ENCODE measurements at places on chromosomes 13 and 19.

GRCh38 chr19:39533791-39534190, 1.1 kb upstream of the EID2B start:
- DNase-seq, result peak; percentile 14

DNA sequence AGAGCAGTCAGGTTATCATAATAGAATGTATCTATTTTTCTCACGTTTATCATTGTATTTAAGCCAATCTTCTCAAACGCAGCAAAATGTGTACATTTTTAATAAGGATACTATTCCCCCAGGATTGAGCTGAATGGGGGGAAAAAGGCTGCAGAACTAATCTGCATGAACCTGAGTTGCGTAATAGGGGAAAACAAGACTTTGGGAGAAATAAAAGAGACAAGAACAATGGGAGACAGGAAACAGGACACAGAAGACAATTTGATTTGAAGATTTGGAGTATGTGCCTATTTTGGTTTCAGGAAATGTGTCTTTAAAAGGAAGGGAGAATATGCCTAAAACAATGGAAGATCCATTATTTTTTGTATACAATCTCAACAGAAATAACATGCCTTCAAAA, 844.5 kb downstream of the DIAPH3 start:
- no peak for DNase-seq

- no peak for DNase-seq
Observed at GRCh38 chr19:5091018-5091683, 122.2 kb downstream of the KDM4B start.

GRCh38 chr19:10320602-10321416, 5.0 kb upstream of the FDX2 start:
- DNase-seq, result no peak

DNA sequence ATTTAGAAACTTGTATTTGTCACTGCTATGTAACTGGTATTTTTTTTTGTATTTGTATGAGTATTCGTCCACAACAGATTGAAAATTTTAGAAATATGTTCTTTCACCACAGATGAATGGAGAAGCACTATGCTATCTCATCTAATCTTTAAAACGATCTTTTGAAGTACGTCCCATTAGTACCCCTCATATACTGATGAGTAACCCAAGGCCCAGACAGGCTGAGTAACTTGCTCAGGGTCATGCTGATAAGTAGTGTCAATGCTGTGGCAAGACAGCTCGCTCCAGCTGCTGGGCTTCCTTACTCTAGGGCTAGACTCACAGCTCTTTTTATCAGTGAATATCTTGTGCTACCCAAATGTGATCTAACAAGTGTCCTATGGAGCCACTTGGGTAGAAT, 154.2 kb downstream of the SUCLA2 start:
- no peak for DNase-seq

- DNase-seq, result no peak
Observed at GRCh38 chr19:4694211-4694987, 24.3 kb upstream of the MYDGF start.

GRCh38 chr13:102400675-102401145, 1.1 kb downstream of the FGF14 start:
- DNase-seq, result no peak

- no peak for DNase-seq
Observed at GRCh38 chr19:14410091-14411051, 8.8 kb downstream of the DDX39A start.

DNA sequence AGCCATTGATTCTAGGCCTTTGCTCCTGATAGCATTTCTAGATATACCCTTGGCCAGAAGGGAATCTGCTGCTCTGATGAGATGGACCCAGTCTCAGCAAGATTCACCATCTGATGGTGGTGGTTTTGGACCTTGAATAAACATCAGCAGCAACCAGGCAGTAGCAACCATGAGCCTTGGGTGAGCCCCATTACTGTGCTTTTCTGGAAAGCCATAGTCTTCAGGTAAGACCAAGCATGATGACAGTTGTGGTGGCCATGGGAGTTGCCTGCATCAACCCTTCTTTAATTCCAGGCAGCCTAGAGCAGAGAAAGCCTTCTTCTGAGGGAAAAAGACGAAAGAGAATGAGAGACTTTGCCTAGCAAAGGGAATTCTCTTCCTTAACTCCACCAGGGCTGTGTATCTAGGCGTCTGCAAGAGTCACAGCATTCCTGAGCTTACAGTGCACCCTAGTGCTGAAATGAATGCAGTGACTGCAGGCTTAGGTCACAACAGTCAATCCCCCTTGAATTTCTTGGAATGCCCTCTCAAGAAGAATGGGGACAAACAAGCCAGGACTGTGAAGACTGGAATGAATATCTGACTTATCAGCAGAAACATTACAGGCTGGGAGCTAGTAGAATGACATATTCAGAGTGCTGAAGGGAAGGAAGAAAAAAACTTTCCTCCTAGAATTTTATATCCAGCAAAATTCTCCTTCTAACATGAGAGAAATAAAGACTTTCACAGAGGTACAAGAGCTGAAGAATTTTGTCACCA, 942.4 kb upstream of the PCDH20 start:
- no peak for DNase-seq

DNA sequence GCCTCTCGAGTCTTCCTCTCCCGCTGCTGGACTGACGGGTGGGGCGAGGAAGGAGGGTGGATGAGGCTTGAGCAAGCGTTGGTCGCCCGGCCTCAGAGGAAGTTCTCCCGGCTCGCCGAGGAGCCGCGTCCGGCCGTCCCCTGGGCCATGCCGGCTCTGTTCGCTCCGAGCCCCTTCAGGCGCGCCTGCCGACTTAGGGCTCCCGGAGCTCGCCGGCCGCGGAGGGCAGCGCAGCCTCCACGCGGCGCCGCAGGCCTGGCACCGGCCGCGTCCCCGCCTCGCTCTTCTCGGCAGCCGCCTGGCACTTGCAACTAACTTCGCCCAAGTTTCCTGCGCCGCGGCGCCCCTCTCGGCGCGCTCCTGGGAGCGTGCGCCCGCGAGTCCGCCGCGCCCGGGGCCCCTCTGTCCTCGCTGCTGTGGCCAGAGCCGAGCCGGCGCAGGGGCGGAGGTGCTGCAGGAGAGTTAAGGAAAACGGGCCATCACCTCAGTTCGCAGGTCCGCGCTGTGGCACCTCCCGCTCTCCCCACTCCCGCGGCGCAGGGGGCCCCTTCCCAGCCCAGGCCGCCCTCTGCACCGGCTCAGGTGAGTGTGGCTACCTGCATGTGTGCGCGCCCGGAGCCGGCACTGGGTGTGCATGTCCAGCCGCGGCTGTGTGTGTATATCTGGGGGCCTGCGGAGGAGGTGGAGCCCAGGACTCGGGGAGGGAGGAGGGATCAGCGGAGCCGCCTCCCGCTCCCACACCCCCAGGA, 641 bp upstream of the SOX21 start:
- no peak for DNase-seq

DNA sequence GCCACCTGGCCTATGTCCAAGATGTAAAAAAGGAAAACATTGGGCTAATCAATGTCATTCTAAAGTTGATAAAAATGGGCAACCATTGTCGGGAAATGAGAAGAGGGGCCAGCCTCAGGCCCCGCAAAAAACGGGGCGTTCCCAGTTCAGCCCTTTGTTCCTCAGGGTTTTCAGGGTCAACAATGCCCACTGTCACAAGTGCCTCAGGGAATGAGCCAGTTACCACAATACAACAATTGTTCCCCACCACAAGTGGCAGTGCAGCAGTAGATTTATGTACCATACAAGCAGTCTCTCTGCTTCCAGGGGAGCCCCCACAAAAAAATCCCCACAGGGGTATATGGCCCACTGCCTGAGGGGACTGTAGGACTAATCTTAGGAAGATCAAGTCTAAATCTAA, 112.5 kb downstream of the ZNF486 start:
- DNase-seq, result no peak

DNA sequence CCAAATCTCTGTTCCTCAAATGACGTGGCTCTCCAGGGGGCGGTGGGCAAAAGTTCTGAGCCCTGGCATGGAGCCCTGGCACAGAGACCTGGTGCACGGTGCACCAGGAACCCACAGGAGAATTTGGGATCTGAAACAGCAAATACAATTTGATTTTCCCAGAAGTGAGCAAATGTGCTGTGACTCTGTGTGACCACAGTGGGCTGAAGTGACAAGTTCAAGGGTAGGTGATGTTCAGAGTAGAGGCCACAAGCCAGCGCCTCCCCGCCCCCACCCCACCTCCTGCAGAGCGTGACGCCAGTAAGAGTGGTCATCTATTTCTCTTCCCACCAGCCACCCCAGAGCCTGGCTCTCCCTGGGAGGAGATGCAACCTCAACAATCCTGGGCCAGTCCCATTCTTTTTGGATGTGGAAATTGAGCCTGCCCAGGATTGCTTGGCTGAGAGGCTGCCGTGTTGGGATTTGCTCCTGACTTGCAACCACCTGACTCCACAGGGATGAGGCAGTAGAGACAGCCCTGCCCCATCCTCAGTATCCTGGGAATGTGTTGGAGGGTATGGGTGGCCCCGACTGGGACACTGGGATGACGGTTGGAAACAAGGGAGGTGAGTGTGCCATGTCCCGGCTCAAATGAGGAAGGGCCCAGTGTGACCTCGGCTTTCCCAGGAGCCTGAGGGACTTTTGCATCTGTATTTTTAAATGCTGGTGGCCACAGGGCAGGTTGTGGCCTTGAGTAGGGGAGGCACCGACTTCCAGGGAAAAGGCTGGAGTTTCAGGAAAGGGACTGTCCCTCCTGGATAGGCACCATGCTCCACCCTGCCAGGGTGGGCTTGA, 11.1 kb upstream of the BCL3 start:
- DNase-seq, result no peak

DNA sequence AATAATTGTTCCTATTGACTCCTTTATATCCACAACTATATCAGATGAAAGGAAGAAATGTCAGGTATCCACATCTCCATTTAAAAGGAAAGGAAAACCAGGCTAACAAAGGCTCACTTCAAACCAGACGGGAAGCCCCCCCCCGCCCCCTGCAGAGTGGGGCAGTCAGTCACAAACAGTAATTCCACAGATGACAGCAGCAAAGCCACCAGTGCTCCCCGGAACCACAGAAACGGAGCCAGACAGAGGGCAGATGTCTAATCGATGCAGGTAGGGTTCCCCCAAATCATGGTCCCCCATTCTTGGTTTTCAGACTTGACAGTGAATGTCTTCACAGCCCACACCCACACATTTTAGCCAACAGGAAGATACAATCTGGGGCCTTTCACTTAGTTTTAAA, 100.8 kb downstream of the STK24 start:
- DNase-seq, result peak; percentile 46

DNA sequence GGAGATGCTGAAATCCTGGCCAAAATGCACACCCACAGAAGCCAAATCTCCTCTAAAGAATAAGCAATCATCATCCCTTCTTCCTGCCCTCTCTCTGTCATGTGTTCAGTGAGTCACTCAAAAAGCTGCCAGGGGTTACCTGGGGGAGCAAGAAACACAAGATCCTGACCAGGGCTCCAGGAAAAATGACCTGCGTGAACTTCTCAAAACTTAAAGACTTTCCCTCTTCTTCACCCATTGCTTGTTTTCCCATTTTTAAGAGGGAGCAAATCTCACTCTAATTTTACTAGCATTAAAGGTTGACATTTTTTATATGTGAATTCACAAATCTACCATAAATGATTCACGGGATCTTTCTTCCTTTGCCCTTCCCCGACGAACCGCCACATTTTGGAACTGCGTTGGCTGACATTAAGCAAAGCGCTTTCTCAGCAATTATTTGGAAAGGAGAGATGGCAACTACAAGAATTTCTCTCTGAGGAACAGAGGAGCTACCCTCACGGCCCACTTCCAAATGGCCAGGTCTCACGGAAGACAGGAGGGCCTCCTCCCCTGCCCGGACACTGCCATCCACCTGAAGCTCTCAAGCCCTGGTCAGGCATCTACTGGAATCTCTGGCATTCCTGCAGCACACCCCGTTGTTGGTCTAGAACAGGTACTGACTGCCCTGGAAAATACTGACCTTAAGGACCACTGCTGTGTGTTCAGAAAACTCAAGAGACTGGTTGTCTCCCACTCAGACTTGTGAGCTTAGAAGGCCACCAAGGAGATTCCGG, 14.2 kb downstream of the TSHZ3 start:
- peak; percentile 55 for DNase-seq

DNA sequence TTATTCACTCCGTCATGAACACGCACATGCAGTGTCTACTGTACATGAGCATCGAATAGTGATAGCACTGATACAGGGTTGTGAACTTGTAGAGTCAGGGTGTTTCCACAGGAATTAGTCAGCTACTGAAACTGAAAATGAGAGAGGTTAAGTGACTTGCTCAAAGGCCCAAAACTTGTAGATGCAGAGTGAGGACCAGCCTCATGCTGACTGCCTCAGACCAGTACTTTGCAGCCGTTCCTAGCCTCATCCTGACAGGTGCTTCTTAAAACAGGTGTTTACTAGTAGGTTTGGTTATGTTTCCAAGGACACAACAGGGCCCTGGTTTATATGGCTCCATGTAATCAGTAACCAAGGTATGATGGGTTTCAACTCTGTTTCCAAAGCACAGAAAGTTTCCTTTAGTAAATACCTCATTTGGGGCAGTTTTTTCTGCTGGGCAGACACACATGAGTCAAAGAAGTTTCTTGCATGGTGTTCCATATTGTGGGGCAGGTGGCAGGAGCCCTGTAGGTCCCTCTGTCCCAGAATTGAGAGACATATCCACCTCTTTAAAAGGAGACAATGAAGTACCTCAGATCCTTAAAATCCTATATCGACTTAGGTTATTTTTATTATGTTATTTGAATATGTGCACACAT, 16.0 kb downstream of the FGF9 start:
- no peak for DNase-seq

GRCh38 chr19:14004619-14005348, 1.3 kb downstream of the RFX1 start:
- DNase-seq, result peak; percentile 79

- no peak for DNase-seq
Observed at GRCh38 chr19:13741893-13742292, 22.4 kb upstream of the MRI1 start.

DNA sequence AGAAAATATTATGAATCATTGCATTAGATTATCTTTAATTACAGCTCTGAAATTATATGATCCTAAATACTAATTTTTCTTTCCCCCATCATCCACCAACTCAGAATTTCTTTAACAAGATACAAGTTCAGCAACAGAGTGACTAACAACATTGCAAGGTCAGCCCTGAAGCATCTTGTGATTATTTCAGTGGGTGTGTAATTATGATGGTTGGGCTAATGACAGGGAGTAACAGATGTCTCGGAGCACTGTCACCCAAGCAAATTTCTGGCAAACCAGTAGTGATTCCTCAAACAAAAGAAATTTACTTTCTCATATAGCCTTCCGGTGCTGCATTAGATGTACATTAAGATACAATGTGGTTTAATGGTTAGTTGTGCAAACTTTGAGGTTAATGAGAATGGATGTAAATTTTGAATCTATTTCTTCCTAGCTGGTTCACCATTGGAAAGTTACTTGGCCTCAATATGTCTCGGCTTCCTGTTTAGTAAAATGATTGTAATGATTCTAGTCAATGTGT, 238.9 kb downstream of the ITGBL1 start:
- no peak for DNase-seq
